ENCODE measurements at places on chromosomes 7 and 10.

DNA sequence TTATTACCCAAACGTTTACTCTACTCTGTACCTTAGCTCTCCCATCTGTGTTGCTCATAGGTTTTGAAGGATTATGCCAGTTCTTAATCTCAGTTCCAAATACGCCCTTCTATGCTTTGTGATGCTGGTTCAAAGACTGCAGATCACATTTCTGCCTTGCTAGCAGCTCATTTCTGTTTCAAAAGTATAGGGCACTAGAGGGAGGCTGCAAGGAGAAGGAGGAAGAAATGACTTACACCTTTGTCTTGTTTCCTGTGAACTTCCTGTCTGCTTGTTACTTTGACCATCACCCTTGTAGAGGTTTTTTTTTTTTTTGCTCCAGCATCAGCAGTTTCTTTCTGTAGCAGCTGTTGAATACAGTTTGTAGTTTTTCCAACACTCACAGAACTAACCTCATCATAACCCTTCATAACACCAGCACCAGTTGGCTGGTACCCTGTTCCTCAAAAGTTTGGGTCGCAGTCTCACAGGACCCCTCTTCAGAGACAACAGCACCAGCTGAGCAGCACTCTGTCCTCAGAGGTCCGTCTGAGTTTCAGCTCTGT, 16.5 kb downstream of the SLK start:
- no peak for DNase-seq

- DNase-seq = no peak
These were observed 53.0 kb downstream of the PHF14 start for GRCh38 chr7:11026452-11027359.

GRCh38 chr10:49086889-49087288, 28.4 kb downstream of the VSTM4 start:
- DNase-seq = no peak

DNA sequence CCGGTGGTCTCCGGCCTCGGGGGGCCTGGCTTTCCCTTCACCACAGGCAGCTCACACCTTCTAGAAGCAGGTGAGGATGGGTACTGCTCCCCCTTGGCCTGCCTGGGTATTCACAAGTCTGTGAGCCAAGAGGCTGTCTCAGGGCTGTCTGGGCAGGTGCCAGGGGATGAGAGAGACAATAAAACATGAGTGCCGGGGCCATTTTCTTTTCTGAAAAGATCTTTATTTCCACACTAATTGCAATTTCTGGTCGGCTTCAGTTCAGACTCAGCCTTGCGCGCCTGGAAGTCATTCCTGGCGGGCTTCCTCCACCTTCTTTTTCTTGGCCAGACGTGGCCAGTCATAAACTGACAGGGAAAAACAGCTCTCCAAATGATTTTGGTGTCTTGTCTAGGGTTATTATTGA, 171.2 kb downstream of the ARHGAP12 start:
- peak; percentile 42 for DNase-seq

- DNase-seq = no peak
These were observed 8.2 kb downstream of the TMEM270 start for GRCh38 chr7:73869011-73869798.

DNA sequence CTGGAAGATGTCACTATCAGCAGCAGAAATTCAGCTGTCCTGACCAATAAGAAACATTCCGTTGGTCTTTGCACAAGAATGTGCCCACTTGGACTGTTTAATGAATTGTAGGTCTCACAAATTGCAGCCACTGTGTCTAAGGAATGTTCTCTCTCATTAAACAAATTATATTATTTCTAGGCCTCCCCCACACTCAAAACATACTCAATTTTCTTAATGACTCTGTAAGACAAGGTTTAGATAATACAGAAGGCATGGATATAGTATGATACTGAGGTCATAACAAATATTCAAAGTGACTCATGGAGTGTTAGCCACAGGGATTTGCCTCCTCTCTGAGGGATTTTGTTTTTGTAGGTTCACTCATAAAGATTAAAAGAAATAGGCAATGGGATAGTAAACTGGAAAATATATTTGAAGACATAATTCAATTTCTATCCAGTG, 197.5 kb downstream of the PTN start:
- no peak for DNase-seq

DNA sequence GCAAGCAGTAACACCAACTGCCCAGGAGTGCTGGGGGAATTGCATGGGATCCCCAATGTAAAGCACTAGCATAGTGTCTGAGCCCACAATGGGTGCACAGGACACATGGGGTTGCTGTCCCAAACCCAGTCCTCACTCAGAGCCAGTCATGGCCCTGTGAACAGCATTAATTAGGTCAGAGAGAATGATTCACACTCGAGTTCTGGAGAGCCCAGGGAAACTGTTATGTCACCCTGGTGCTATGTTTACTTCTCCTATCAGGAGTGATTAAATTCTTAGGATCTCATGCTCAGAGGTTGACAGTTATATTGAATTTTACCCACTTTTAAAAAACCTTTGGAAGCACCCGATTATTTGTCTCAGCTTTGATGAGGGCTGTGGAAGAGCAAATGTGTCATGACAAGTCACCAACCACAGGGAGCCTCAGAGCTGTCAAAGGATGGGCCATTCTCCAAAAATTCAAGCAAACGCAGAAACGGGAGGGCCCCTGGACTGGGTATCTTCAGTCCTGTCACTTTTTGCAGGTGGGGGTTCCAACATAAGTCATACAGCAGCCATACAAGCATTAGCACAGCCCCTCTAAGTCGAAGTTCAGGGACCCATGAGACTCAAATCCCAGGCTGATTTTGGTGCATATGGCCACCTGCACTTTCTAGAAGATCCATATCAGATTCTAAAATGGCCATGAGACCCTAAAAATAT, 1.3 kb upstream of the RASSF4 start:
- no peak for DNase-seq

DNA sequence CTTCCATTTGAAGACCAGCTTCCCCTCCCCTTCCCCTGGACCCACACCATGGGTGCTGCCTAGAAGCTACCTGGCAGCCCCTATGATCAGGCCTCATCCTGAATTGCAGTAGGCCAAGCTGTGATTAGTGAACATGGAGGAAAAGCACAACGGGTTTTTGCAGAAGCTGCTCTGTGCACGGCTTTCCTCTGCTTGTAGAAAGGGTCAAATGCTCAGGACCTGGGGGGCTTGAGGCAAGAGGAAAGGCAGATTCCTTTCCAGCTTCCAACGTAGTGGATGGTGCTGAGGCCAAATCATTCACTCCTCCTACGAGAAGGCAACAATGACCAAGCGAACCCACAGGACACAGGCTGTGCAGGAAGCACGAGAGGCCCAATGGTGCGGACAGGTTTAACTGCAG, 410.3 kb upstream of the SHH start:
- no peak for DNase-seq

DNA sequence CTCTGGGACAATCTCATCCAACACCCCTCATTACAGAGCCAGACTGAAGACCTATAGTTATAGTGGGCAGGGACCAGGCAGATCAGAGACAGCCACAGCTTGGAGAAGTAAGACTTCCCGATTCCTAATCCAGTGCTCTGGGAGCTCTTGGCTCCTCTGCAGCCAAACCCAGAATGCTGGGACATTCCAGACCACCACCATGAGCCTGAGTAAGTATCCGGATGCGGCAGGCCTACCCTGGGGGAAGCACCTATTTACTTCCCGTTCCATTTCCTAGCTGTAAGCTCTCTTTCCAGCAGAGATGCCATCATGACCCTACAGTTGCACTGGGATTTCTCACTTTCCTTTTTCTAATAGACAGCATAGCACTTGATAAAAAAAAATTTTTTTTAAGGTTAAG, 16.4 kb downstream of the HIP1 start:
- DNase-seq = no peak

DNA sequence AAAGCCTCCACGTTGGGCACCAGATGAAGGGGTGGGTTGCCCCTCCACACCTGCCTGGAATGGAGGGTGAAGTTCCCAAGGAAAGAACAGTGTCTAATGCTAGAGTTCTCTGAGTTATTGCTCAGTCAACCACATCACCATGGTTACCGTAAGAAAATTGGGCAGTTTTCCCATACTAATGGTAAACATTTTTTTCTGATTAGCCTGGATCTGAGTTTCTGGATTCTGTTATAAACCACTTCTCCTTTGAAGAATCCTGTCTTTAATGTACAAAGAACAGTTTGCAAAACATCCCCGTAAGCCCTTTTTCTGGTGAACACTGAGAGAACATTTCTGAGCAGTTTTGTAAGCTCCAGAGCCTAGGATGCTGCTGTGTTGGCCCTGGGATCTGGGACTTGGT, 45.5 kb downstream of the ABCC2 start:
- no peak for DNase-seq

- DNase-seq = no peak
These were observed 196.9 kb upstream of the CNTNAP2 start for GRCh38 chr7:145919712-145920111.

DNA sequence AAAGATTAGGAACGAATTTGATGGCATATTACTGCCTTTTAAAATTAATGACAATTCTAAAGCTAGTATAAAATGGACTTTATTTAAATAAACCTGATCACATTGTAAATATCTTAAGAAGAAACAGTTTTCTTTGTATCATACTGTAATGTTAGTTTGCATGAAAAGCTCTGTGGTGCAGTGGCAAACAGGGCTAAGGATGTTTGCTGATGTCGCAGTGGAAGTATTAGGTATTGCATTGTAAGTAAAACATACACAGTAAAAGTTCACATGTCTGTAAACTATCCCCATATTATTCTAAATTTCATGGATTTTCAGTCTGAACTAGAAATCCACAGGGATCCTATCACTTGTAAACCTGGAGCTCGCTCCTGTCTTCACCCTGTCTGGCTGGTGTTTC, 252.6 kb upstream of the ZNF32 start:
- DNase-seq = no peak

DNA sequence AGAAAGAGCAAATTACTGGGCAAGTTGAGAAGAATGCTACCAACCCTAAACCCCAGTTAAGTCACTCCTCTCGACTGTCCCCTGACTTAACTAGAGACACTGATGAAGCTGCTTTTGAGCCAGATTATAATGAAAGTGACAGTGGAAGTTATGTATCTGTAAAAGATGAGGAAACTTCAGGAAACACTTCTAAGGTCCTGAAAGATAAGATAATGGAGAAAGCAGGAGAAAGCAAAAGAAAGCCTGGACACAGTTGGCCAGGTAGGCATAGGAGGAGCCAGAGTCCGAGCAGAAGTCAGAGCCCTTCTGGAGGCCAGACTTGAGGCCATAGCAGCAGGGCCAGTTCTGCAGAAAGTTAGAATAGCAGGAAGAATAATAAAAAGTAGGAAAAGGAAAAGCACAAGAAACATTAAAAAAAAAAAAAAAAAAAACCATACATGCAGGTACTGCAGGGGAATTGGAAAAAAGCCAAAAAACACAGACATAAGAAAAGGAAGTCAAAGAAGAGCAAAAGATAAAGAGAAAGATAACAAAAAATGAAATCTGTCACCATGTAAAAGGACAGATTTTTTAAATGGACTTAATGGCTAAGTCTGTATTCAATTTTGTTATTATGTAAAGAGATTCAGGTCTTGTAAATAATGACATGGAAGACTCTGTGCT, 101.0 kb upstream of the KCNMA1 start:
- no peak for DNase-seq

DNA sequence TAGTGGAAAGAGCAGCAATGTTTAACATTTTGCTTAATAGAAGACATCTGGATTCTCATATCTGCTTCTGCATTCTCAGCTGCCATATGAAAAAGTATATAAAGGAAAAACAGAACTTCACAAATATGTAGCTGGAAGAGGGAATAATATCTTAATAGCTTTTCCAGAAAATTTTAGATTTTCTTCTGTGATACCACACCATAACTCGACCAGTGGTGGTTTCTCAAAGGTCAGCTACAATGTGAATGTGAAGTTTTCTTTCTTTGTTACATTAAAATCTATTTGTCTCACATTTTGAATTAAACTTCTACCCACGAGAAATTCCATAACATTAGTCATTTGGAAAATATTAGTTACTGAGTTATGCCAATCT, 339.8 kb downstream of the PARD3 start:
- DNase-seq = no peak

- no peak for DNase-seq
These were observed 8.2 kb upstream of the NRG3 start for GRCh38 chr10:81866753-81867152.

- no peak for DNase-seq
These were observed 430.6 kb upstream of the KCND2 start for GRCh38 chr7:119842337-119842736.
